ENCODE measurements at places on chromosomes 2 and 18.

DNA sequence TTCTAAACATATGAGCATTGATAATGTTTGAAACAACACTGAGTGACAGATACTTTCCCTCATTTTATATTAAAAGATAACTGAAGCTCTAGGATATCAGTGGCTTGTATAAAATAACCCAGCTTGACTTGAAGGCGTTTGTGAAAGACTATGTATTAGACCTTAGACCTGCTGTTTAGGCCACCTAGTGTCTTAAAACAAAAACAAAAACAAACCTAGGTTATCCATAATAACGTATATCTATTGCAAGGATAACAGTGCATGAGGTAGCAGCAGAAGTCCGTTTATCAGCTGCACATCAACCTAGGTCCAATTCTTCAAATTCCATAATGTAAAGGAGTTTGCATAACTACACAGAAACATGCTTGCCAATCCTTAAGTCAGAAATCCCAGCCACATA lies 79.5 kb upstream of the MAP2 start:
- no peak for DNase-seq

GRCh38 chr2:200077838-200078237 lies 122.5 kb downstream of the MAIP1 start:
- DNase-seq, result no peak

DNA sequence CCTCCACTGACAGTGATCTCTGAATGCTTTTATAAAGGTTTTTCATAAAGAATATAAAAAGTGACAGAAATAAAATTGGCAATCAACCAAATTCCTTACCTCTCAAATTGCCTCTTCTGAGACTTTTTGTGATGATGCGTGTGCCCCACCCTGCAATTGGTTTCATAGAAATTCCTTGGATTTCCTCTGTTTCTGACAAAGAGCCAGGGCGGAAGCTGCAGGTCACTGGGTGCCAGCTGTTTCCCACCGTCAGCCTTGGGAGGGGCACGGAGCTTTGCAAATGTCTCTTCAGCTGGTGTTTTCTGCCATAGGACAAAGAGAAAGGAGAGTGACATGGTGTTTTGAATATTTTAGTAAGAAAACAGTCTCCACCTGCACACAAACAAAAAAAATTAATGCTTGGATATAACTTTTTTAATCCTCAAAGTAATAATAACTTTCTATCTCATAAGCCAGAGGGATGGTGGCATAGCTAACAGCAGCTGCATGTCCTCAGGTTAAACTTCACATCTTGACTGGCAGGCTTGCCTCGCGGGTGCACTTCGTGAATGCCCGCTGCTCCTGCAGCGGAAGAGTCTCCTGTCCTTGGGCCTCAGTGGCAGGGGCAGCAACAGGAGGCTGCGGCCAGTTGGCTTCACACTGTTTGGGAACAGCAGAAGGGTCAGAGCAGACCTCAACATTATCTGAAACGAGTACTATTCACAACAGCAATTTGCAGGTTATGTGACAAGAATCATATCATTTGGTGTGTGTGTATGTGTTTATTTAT lies 24.7 kb downstream of the AGAP1 start:
- no peak for DNase-seq

- DNase-seq, result no peak
These were observed 752 bp downstream of the ASTL start for GRCh38 chr2:96137321-96138178.

- no peak for DNase-seq
These were observed 46.2 kb upstream of the NABP1 start for GRCh38 chr2:191631754-191632153.

DNA sequence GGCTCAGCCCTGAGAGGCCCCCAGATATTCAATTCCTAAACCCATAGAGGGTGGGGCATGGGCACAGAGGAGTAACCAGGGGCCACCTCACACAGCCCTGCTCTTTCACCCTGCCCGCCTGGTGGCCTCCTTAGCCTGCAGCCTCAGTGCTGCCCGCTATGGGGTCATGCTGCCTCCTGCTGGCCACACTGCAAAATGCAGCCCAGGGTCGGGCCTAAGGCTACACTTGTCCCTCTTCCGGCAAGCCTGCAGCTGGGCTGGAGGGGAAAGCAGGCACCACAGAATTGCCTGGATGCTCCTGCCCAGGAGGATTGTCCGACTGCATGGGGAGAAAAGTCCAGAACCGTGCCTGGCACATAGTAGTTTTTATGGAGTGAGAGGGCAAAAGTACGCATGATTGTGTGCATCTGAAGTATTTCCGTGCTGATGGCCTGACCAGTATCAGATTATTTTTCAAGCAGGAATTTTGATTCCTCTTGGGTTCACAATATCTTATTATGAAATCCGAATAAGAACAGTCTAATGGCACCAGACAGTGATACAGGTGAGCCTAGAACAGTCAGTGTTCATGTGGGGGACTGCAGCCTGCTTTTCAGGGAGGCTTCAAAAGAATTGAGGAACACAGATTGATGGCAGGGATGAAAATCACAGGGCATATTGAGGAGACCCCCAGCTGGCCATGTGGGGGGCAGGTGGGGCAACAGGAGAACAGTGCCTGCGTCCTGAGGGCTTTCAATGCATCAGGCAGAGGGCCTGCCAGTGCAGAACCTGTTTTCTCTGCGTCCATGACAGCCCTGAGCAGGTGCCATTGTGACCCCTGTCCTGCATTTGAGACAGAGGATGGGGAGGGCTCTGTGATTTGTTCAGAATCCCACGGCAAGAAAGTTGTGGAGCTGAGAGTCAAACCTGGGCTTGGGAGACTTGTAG lies 51.2 kb upstream of the ALPP start:
- DNase-seq, result peak; percentile 8

DNA sequence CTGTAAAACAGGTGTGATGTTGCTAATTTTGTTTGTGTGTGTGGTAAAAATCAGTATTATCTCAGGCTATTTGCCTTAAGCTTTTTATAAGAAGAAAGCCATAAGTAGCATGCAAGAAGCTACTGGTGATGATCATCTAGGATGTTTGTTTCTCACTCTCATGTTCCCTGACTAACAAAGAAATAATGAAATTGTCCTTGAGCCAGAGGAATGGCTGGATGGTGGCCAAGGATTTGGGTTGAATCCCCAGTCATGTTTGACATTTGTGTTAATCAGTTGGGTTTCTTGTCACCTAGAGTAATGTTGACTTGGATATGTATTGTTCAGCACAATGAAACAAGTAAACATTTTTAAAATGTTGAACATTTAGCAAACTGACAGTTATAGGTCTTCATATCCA lies 496.8 kb upstream of the ZEB2 start:
- no peak for DNase-seq

GRCh38 chr2:71778514-71778913 lies 325.2 kb downstream of the DYSF start:
- DNase-seq, result no peak

DNA sequence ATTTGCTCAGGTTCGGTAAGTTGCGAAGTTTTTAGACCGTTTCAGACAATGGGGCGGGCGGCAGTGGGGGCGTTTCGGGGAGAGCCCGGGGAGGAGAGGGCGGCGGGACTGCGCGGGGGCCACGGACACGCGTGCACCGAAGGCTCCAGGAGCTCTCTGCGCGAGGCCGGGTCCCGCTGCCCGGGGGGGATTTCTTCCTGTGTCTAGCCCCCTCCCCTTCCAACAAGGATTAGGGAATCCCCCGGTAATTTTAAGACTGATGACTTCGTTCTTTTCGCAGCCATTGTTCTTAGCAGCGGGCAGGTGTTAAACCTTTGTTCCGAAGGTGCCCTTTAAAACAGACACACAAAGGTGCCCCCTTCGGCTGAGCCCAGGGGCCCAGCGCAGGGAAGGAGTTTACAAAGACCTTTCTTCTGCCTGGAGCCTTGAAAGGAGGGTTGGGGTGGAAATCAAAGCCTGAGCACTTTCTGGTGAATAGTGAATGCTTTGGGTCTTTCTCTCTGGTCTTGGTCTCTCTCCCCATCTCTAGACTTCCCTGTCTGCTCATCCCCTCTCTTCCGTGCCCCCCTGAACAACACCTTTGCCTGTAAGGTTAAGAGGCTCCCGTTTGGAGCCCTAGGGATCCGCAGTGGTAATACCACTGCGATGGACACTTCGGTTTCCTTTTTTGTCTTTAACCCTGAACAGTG lies 2.1 kb downstream of the TRIB2 start:
- no peak for DNase-seq

- DNase-seq, result no peak
These were observed 194.1 kb upstream of the GLI2 start for GRCh38 chr2:120541553-120541932.

GRCh38 chr2:172373076-172373475 lies 54.3 kb upstream of the ITGA6 start:
- DNase-seq, result no peak

DNA sequence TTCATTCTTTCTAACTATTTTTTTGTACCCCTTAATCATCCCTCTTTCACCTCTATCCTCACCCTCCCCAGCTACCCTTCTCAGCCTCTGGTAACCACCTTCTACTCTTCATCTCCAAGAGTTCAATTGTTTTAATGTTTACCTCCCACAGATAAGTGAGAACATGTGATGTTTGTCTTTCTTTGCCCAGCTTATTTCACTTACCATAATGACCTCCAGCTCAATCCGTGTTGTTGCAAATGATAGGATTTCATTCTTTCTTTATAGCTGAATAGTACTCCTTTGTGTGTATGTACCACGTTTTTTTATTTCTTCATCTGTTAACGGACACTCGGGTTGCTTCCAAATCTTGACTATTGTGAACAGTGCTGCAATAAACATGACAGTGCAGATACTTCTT lies 22.1 kb upstream of the TMEM37 start:
- no peak for DNase-seq

GRCh38 chr2:124145982-124146381 lies 120.9 kb downstream of the CNTNAP5 start:
- DNase-seq, result no peak

- DNase-seq, result no peak
These were observed 274.2 kb downstream of the DYSF start for GRCh38 chr2:71727562-71727961.

- peak; percentile 63 for DNase-seq
These were observed 216.3 kb downstream of the C1D start for GRCh38 chr2:67846370-67847070.

- no peak for DNase-seq
These were observed 18.0 kb upstream of the ACKR3 start for GRCh38 chr2:236551471-236552211.

DNA sequence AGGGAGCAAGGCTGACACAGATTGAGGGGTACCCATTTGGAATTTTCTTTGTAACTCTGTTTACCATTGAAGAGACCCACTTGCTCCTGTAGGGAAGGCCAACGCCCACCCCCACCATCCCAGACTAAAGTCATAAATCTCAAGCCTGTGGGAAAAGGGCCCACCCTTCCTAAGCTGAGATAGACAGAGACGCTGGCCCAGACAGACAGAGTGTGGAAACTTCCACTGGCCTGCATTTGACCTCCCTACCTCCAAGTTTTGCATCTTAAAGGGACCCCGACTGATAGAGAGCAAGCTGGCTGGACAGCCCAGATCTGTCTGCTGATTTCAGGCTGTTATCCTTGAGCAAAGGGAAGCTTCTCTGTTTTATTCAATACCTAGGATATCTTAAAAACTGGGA lies 48.2 kb upstream of the SLC14A2 start:
- no peak for DNase-seq

DNA sequence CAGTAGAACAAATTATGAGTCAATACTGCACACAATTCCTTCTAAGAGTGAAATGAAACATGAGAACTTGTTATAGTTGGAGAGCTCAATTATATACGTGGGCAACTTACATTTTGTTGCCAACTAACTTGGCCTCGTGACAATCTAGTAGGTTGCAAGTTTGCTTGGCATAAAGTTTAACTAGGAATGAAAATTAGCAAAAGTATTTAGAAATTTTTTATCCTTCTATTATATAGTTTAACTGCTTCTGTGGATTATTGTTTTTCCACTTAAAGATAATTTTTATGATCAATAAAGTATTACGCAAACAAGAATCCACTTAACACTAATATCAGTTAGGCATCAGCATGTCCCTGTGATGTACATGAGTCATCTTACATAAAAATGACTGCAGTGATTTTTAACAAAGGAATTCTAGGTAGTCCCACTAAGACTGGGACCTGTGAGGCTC lies 41.1 kb downstream of the FAM124B start:
- no peak for DNase-seq

- DNase-seq, result no peak
These were observed at the start of gene PLEK for GRCh38 chr2:68365087-68365486. Gene PLEK (plus strand): TSS chr2:68365282. CDS start chr2:68365352, 70 bp downstream.

- DNase-seq, result no peak
These were observed 20.3 kb upstream of the IL36G start for GRCh38 chr2:112957511-112957910.

DNA sequence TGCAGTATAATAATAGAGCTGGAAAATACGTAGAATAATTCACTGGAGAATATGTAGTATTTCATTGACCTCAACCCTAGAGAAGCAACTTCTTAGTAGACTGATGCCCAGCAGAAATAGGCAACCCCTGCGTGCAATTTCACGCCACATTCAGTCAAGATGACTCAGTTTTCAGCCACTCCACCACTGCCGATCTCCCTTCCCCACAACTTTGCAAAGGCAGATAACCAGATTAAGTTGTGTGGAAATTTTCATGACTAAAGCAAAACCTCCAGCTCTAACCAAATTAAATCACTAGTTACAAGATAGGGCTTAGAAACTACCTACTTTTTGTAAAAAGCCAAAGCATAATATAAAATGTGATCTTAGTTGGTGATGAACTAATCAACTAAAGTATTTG lies 63.3 kb upstream of the STK17B start:
- no peak for DNase-seq

GRCh38 chr18:6414723-6415417 lies at the start of gene L3MBTL4:
Gene L3MBTL4 (minus strand): TSS chr18:6414911. CDS start chr18:6311625, 103,286 bp downstream.
- DNase-seq, result no peak

DNA sequence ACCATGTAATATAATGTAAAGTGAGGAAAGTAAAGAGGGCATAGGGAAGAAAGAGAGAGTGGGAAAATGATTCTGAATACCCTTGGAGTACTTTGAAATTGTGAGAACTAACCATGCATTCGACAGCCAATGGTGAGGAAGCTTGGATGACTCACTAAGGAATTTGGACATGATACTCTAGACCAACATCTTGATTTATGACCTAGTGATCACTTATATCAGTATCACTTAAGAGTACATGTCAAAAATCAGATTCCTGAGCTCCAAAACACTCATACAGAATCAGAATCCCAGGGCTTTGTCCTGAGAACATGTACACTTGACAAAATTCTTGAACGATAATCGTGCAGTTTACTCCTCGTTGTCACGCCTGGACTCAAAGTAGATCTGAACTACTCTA lies 1899.8 kb upstream of the PIK3C3 start:
- DNase-seq, result no peak

GRCh38 chr2:9222239-9222892 lies 15.8 kb downstream of the ASAP2 start:
- no peak for DNase-seq

GRCh38 chr2:113000436-113000835 lies 4.8 kb upstream of the IL36A start:
- DNase-seq, result no peak

- DNase-seq, result no peak
These were observed 84.4 kb downstream of the PTGR3 start for GRCh38 chr18:75124551-75124950.

DNA sequence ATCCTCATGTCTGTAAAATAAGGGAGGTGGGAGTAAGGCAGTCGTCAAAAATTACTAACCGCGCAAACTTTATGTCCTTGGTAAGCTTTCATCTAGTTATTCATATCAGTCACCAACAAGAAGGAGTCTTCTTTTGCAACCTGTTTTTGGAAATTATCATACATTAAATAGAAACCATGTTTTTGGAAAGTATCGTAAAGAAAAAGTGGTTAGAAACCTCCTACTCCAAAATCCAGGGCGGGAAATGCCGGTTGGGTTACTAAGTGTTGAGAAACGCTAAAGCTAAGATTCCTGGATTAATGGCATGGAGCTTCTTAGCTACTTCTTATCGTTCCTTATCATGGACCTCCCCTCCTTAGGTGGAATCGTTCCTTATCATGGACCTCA lies 778 bp downstream of the BBS5 start:
- no peak for DNase-seq

Measured in RKO (cell line).